ENCODE measurements at places on chromosomes 1 and 21.

- no peak overlapping the region for H3K27ac ChIP-seq
- peaks cover 7% of the 10 kb centered on the region for H3K27me3 ChIP-seq
- H3K4me3 ChIP-seq, result no peak overlapping the region
- H3K36me3 ChIP-seq, result no peaks in the 10 kb centered on the region
- H3K4me1 ChIP-seq, result peaks cover 24% of the 10 kb centered on the region
- no peak for DNase-seq
Measured at GRCh38 chr1:58571616-58572015, 5.4 kb downstream of the TACSTD2 start.

DNA sequence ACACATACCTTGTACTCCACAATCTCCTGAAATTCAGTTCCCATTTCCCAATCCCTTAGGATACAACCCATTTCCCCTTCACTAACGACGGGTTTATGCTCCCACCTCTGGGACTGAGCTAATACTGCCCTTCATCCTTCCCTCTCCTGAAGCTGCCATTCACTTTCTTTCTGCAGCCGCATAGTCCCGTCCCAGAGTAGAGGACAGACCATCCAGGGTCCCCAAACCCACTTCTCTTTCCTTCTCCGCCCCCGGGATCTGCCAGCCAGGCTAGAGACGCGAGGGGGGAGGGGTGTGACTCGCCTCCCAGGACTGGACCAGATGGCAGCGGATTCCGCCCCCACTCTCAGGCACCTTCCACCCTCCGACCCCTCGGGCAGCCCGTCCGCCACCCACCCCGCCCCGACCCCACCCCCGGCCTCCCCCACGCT, 679 bp downstream of the ABL2 start:
- no peaks in the 10 kb centered on the region for H3K27me3 ChIP-seq
- peaks cover 9% of the 10 kb centered on the region for H3K4me1 ChIP-seq
- H3K36me3 ChIP-seq, result no peaks in the 10 kb centered on the region

DNA sequence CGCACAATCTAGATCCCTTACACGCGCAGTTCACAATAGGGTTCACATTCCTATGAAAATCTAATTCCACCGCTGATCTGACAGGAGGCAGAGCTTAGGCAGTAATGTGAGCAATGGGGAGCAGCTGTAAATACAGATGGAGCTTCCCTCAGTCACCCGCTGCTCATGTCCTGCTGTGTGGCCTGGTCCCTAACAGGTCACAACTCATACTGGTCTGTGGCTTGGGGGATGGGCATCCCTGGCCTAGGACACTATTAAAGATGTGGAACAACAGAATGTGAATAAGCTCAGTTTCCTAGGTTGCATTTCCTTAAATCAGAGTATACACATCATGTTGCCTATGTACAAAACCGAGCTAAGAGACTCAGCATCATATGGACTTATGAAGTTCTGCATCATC, 16.2 kb downstream of the IFI44 start:
- H3K36me3 ChIP-seq, result no peaks in the 10 kb centered on the region
- H3K4me1 ChIP-seq, result no peaks in the 10 kb centered on the region
- no peak overlapping the region for H3K27ac ChIP-seq
- no peak for DNase-seq
- no peaks in the 10 kb centered on the region for H3K27me3 ChIP-seq
- no peak overlapping the region for H3K4me3 ChIP-seq

DNA sequence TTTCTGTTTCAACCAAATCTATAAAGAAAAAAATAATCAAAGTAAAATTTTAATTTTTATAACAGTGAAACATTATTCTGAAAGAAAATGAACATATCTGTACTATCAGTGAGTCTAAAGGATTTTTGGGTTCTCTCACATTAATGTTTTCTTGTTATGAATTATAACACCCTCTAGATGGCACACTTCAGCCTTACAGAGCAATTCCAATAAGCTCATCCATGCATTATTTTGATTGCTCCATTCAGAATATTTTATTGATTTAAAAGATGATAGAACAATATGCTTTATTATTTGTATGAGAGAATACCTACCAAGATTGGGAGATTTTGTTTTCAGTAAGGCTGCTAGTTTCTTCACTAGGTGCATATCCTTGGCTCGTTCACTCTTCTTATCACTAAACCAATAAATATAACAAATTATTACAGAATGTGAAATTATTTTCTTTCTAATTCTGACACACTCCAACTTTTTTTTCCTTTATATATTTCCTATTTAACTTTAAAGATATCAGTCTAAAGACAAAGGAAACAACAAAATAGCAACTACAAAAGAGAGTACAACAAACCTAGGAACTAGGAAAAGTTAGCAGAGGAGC, 82.4 kb downstream of the RAB3GAP2 start:
- H3K4me1 ChIP-seq, result no peaks in the 10 kb centered on the region
- H3K4me3 ChIP-seq, result no peak overlapping the region
- H3K27me3 ChIP-seq, result no peaks in the 10 kb centered on the region
- DNase-seq, result no peak
- peaks cover 53% of the 10 kb centered on the region for H3K36me3 ChIP-seq

GRCh38 chr1:228727681-228728171, 7.6 kb upstream of the RHOU start:
- H3K27ac ChIP-seq, result no peak overlapping the region
- no peaks in the 10 kb centered on the region for H3K4me1 ChIP-seq
- DNase-seq, result no peak

DNA sequence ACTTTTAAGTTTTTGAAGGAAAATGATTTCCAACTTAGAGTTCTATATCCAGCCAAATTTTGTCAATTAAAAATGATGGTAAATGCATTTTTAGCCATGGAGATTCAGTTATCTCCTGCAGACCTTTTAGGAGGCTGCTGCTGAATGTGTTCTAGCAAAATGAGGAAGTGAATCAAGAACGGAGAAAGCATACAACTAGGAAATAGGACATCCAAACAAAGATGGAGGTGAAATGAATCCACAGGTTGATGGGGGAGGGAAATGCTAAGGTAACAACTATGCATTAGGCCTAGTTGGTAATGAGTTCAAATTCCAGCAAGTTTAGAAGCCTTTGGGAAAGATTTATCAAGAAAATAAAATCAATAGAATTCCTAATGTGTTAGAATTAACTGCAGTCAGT, 80.5 kb downstream of the FNBP1L start:
- H3K27ac ChIP-seq, result no peak overlapping the region
- H3K36me3 ChIP-seq, result no peaks in the 10 kb centered on the region
- no peaks in the 10 kb centered on the region for H3K4me1 ChIP-seq
- no peaks in the 10 kb centered on the region for H3K27me3 ChIP-seq
- no peak for DNase-seq

DNA sequence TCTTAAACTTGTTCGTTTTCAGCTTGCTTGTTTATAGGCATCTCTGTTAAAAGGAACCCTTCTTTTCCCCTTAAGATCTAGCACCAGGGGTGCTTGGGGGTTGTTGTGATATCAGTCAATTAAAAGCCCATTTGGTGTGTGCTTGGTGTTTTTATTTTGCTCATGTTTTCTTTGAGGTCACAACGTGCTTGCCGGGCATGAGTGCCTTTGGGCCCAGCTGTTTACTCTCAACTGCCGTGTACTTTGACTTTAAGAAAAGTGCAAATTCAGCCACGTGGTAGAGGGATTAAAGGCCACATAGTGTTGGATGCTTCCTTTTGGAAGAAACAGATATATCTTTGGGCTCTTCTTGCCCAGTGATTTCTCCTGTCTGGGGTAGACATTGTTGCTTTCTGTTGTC, 10.5 kb downstream of the ARID1A start:
- H3K4me3 ChIP-seq, result no peak overlapping the region
- no peaks in the 10 kb centered on the region for H3K27me3 ChIP-seq
- H3K36me3 ChIP-seq, result no peaks in the 10 kb centered on the region

- DNase-seq, result no peak
- no peaks in the 10 kb centered on the region for H3K4me1 ChIP-seq
- H3K4me3 ChIP-seq, result no peak overlapping the region
Measured at GRCh38 chr21:46128933-46129571, 26.3 kb downstream of the FTCD start.

- H3K36me3 ChIP-seq, result no peaks in the 10 kb centered on the region
- no peak for DNase-seq
- no peak overlapping the region for H3K4me3 ChIP-seq
- peaks cover 3% of the 10 kb centered on the region for H3K4me1 ChIP-seq
Measured at GRCh38 chr1:20587661-20588053, 1.2 kb upstream of the CDA start.

GRCh38 chr21:22691658-22692057, 1693.4 kb downstream of the NCAM2 start:
- no peak for DNase-seq
- H3K36me3 ChIP-seq, result no peaks in the 10 kb centered on the region
- H3K4me3 ChIP-seq, result no peak overlapping the region
- H3K27ac ChIP-seq, result no peak overlapping the region

DNA sequence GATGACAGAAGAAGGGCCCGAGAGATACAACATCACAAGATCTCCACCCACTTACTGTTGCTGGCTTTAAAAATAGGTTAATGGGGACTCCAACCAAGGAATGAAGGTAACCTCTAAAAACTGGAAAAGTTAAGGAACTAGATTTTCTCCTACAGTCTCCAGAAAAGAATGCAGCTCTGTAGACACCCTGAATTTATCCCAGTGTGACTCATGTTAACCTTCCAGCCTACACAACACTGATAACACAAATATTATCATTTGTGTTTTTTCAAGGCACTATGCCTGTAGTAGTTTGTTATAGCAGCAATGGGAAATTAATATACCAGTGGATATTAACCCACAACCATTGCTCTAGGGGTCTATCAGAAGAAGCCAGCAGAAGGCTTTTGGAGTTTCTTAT, 730.7 kb upstream of the ZP4 start:
- no peak overlapping the region for H3K27ac ChIP-seq
- no peak for DNase-seq
- H3K27me3 ChIP-seq, result no peaks in the 10 kb centered on the region
- no peak overlapping the region for H3K4me3 ChIP-seq
- no peaks in the 10 kb centered on the region for H3K4me1 ChIP-seq
- H3K36me3 ChIP-seq, result no peaks in the 10 kb centered on the region

DNA sequence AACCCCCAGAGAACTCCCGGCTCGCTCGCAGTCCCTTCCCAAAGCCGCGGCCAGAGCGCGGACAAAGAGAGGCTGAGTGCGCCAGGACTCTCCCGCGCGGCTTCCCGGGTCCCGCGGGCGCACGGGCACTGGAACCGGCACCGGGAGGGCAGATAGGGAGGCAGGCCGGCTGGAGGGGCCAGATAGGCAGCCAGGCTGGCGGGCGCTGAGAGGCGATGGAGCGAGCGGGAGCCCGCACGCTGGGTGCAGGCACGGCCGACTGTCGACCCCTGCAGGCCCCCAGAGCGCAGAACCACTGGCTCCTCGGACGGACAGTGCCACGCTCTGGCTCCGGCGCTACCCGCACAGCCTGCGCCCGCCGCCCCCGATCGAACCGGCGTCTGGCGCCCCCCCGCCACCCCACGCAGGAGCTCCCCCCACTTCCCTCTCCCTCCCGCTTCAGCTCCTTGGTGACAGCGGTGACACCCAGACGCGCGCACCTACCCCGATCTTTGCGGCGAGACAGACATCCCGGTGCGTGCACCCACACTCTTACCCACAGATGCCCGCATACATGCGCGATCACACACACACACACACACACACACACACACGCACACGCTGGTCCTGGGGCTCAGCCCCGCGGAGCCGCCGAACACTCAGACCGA, 534 bp downstream of the SLC6A9 start:
- DNase-seq, result peak; percentile 14
- H3K4me1 ChIP-seq, result peaks cover 29% of the 10 kb centered on the region
- no peaks in the 10 kb centered on the region for H3K27me3 ChIP-seq
- H3K27ac ChIP-seq, result peak overlapping the region; percentile 95
- H3K4me3 ChIP-seq, result peak overlapping the region; percentile 86

DNA sequence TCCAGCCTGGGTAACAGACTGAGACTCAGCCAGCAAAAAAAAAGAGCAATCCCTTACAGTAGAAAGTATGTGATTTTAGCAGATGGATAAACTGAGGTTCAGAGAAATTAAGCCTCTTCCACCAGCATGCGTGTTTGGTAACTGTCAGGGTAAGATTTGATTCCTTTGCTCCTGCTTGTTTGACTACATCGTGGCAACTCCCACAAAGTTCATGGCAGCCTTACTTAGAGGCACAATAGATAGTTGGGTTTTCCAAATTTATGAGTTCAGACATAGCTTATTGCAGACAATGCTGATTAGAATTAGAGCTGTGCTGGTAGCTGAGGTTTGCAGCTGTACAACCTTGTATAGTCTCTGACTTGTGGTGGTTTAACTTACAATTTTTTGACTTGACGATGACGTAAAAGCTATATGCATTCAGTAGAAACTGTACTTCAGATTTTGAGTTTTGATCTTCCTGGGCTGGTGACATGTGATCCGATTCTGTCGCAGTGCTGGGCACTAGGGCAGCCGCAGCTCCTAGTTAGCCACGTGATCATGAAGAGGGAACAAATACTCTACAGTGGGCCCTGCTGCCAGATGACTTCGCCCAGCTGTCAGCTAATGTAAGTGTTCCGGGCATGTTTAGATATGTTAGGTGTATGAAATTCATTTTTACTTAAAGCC, 167.8 kb downstream of the DHRS3 start:
- H3K27me3 ChIP-seq, result no peaks in the 10 kb centered on the region
- H3K27ac ChIP-seq, result peak overlapping the region; percentile 84
- peaks cover 99% of the 10 kb centered on the region for H3K4me1 ChIP-seq

- H3K27ac ChIP-seq, result no peak overlapping the region
- no peak overlapping the region for H3K4me3 ChIP-seq
- no peaks in the 10 kb centered on the region for H3K27me3 ChIP-seq
- no peaks in the 10 kb centered on the region for H3K4me1 ChIP-seq
- no peak for DNase-seq
Measured at GRCh38 chr21:37767984-37768383, 148.3 kb downstream of the KCNJ6 start.

DNA sequence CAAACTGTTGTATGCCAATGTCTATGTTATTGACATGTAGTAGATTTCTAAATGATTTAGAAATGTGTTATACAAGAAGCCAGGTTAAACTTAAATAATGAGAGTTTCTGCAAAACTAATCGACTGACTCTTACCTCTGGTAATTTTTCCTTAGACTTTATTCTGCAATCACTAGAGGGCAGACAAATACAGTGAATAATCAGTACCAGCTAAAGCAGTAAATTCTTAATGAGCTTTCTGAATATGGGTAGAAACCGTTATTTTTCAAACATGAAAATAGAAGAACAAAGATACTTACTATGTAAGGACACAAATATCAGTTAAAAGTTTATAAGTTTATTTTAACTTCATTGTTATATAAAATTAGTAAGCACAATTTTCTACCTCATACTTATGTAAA, 97.9 kb upstream of the RGS1 start:
- H3K4me3 ChIP-seq, result no peak overlapping the region
- H3K27me3 ChIP-seq, result no peaks in the 10 kb centered on the region
- H3K4me1 ChIP-seq, result no peaks in the 10 kb centered on the region

GRCh38 chr1:150066328-150066727, 1.2 kb upstream of the VPS45 start:
- peak overlapping the region; percentile 94 for H3K27ac ChIP-seq
- H3K4me3 ChIP-seq, result peak overlapping the region; percentile 79
- H3K27me3 ChIP-seq, result no peaks in the 10 kb centered on the region
- peaks cover 26% of the 10 kb centered on the region for H3K4me1 ChIP-seq
- peaks cover 7% of the 10 kb centered on the region for H3K36me3 ChIP-seq
- no peak for DNase-seq

All from gastrocnemius medialis (tissue), 4 donors.